ENCODE measurements at places on chromosomes 11 and 22. TPM values are rescaled to one million over a fixed set of nuclear protein-coding genes. Genes with fewer than 3 reads are reported as not detected.

DNA sequence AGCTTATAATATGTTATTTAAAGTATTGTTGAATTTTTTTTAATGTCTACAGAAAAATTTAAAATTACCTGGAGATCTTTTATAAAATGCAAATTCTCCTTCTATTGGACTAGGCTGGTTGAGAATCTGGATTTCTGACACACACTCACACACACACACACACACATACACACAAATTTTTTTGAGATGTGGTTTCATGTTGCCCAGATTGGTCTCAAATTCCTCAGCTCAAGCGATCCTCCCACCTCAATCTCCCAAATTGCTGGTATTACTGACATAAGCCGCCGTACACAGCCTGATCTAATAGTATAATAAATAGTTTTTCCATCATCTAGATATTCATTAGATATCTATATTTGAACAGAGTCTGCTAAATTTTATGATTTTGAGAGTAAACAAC is 4.5 kb upstream of the RFPL1 start:
- no peak for DNase-seq

DNA sequence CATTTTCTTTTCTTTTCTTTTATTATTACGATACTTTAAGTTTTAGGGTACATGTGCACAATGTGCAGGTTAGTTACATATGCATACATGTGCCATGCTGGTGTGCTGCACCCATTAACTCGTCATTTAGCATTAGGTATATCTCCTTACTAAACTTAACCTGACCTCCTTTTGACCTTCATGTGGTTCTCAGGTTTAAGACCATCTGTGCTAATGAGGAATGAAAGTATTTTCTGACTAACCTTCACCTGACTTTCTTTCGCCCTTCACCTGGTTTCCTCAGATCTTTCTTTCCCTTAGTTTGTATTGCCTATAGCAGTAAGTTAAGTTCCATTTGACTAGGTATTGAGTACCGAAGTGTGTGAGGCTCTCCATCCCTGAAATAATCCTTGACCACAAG is 6.5 kb downstream of the EXPH5 start:
- no peak for DNase-seq

GRCh38 chr11:34284811-34285481 is 72.9 kb downstream of the ABTB2 start:
- no peak for DNase-seq

Gene MIOX
- not detected for polyA plus RNA-seq

Gene ATXN10
- 162 TPM for polyA plus RNA-seq

Data from naive B cell (primary cell).